NCI-H226 (cell line): ENCODE measurements at places on chromosomes 2 and 18.

- DNase-seq: no peak
Measured at GRCh38 chr2:169345486-169346437, 16.6 kb downstream of the LRP2 start.

DNA sequence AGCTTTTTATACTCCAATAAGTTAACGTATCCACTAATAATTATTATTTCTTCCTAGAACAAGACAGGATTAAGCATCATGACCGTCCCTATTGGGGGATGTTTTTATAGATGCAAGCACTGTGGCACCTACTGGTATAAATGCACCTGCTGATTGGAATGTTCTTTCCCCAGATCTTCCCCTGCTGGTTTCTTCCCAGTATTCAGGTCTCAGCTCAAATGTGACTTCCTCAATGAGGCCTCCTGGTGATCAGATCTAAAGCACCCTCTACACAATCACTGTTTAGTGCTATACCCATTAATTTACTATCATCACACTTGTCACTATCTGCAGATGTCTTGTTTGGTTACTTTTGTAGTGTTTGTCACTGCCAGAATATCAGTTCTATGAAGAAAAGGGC is 3.9 kb upstream of the TYMS start:
- no peak for DNase-seq

DNA sequence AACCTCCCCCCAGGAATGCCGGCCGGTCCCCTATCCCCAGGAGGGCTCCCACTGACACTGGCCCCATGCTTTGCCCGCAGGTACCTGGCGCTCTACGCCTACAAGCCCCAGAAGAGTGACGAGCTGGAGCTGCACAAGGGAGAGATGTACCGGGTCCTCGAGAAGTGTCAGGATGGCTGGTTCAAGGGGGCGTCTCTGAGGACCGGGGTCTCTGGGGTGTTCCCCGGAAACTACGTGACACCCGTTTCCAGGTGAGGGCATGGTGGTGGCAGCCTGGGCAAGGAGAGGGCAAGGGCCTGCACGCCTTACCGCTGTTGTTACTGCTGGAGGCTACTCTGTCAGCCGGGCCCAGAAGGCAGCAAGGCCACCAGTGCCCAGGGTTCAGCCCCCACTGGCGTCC is 181.3 kb downstream of the SEPTIN10 start:
- no peak for DNase-seq

DNA sequence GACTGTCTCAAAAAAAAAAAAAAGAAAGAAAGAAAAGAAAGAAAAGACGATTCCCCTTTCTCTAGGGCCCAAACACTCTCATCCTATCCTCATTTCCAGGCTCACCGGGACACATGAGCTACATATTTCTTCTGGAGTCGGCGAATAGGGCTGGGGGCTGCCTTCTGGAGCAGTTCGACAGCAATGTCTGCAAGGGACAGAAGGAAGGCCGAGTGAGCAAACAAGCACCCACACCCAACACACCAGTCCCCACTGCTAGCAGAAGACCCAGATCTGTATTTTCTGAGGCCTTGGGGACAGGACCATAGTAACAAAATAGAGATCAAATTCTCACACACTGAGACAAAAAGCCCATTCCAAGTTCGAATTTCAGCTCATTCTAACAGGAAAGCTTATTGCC is 1.2 kb downstream of the CNPPD1 start:
- DNase-seq: no peak

GRCh38 chr2:111122631-111123421 is 2.1 kb downstream of the BCL2L11 start:
- DNase-seq: peak; percentile 59

- no peak for DNase-seq
Measured at GRCh38 chr2:206556357-206556949, 85.8 kb upstream of the FAM237A start.

DNA sequence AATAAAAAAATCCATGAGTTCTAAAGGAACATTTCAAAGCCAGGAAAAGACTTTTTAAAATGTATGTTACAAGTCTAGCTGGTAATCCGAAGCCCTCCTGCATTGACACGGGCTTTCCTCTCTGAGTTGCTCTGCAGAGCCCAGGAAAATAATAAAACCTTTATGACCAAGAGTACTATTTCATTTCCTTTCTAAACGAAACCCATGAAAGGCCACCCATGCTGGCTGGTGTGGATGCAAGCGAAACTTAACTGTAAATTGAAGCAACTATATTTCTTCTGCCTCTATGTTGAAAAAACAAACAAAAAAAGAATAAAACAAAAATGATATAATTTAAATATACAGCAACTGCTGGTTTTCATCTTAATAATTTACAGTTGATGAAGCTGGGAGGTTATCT is 41.3 kb upstream of the ZNF532 start:
- no peak for DNase-seq

DNA sequence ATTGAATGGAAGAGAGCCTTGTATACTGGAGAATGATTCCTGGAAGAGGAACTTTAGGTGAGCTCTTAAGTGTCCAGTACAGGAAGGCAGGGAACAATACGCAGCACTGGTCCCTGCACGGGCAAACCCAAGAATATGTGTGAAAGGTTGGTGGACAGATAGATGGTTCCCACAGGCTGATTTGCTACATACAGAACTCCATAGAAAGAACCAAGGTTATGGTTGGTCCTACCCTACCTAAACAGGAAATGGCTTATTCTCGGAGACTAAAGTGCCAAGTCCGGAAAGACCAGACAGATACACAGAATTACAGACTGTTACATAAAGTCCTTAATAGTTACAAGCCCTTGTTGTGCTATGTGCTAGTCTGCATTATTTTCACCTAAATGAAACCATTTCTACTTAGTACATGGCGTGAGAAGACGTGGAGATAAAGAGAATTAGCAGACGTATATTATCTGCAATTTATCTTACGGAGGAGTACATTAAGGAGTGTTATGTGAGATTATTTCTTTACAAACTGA is 1.2 kb downstream of the REV1 start:
- DNase-seq: no peak

DNA sequence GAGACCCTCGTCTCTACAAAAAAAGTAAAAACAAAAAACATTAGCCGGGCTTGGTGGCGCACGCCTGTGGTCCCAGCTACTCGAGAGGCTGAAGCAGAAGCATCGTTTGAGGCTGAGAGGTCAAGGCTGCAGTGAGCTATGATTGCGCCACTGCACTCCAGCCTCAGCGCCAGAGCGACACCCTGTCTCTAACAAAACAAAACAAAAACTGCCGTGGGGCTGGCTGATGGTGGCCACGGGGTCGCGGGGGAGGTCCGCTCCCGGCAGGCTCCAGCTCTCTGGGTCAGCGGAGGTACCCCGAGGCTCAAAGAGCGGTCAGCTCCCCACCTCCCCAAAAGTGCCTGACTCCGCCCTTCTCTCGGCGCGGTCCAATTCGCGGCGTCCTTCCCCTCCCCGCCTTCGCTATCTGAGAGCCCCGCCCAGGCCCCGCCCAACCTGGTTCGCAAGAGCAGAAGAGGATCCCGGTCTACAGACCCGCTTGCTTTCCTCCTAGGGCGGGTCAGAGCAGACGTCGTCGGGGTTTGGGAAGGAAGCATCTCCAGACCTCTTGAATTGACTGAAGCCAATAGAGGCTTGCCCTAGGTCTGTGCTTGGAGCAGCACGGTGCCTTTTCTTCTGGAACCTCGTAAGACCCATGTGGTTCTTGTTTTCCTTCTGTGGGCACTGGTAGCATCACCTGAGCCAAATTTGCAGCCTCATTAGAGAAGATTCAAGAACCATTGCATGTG is 7.8 kb downstream of the RAX start:
- no peak for DNase-seq

DNA sequence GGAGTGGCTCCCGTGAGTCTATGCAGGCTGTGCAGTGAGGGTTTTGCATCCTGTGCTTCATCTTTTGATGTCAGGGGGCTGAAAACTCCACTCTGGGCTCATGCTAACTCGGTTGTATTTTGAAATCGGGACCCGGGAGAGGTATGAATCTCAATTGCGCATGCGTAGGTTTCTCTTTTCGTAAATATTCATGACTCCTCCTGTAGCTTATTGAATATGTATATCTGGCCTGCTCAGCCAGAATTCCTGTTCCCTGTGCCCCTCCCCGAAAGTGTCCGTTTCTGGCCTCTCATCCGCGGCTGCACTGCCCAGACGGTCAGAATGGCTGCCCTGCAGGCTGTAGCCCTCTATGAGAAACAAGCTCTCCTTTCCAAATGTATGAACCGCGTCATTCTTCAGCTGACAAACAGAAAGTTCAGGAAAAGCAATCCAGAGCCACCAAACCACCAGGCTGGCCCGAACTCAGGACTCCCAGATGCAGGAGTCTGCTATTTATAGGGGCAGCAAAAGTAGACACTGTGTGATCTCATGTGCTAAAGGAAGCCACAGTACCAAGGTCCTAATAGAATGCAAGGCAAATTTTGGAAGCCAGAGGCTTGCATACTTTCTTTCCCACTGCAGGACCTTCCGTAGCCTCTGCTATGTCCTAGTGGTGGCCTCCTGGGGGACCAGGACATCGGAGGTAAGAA is 41.7 kb downstream of the AKAIN1 start:
- no peak for DNase-seq

DNA sequence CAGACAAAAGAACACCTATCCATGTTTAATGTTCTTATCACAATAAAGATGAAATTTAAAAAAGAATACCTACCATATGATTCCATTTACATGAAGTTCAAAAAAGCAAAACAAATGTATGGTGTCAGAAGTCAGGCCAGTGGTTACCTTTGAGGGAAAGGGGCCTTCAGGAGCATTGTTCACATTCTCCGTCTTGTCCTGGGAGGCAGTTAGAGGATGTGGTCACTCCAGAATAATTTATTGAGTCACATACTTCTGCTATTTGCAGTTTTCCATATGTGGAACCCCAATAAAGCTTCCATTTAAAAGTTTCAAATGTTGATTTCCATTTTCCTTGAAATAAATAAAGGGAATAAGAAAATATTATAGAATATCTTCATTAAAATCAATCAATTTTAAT is 41.6 kb upstream of the POU3F3 start:
- DNase-seq: no peak

DNA sequence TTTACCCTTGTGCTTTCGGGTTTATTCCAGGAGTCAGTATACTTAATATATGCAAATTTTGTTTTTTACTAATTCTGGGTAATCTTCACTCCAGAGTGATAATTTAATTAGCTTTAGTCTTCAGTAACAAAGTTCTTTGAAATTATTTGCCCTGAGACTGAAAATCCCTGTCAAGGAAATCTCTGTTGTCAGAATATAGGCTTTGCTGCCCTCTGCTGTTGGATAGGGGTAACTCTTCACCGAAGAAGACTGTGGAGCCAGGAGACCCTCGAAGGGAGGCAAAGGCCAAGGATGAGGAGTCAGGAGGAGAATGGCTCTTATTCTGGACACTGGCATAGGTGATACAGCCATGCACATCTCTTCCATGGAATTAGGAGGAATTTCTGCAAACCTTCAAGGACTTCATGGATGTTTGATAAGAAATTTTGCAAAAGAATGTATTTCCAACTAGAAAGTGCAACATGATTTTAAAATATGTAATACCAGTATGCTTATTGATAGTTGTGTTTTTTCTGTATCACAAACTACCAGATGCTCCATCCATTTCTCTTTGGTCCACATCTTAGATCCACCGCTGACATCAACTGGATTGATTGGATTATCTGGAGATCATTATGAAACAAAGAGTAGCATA is 182.3 kb downstream of the RDH14 start:
- DNase-seq: no peak

- no peak for DNase-seq
Measured at GRCh38 chr2:48600204-48600813, 17.3 kb upstream of the GTF2A1L start.

GRCh38 chr2:151857650-151858049 is 29.4 kb upstream of the ARL5A start:
- no peak for DNase-seq

GRCh38 chr18:23921716-23922285 is 92.8 kb upstream of the TTC39C start:
- no peak for DNase-seq

DNA sequence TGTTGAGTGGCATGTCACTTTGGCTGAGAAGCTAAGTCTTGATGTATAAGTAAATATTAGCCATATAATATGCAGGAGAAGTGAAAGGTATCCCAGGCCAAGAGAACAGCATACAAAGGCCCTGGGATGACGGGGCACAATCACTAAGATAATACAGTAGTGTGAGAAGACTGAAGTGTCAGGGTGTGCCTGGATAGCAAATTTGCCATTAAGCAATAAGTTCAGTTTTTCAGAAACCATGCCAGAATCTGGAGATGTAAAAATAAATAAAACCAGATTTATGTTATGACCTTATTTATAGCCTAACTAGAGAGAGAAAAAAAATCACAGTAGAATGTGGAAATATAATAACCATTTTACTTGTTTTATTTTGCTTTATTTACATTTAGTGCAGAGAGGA is 1858.7 kb upstream of the CELF4 start:
- DNase-seq: no peak

DNA sequence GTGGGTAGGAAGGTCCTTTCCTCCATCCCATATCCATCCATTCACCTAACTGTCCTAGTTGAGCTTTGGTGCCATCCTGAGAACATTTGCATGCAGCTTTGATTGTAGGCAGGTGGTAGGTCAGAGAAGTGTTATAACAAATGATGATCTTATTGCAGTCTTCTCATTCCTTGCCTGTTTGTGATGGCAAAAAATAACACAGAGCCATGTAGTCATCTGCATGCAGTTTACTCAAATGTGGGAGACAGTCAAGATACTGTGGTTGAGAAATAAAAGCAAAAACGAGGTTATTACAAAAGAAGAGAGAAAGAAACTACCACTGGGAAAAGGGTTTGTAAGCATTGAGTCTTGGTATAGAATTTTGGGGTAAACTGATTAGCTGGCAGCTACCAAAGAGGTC is 66.3 kb downstream of the AOX1 start:
- no peak for DNase-seq

DNA sequence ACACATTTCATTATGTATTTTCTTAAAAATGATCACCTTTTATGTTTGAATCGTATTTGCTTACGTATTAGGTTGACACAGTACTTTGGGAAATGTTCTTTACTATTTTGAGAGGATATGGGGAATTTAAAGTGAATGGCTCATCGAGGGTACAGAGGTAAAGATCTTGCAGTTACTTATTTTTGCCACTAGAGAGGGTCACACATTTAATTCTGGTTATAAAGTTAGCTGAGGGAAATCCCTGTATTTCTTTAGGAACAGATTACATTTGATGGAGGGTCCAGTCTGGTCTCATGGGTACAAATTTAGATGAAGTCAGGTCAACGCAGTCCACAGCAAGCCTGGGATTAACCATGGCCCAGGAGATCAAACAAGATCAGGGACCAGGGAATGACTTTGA is 24.5 kb downstream of the DYNC2LI1 start:
- DNase-seq: no peak
